ENCODE measurements at places on chromosomes 16 and 17.

DNA sequence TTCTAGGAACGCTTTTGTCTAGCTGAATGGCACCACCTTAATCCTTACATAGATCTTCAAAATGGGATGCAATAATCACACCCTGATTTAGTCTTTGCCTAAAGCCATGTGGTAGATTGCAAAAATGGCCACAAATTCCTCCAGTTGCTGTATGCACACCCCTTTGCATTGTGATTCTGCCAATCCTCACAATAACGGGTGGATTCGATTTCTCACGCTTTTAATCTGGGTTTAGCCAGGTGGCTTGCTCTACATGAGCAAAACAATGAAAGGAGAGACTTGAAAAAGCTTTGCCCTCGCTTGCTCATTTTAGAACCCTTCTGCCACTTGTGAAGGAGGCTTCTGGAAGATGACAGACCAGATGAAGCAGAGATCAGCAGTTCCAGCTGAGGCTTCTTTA, 50.3 kb upstream of the B4GALNT2 start:
- no peak for DNase-seq

DNA sequence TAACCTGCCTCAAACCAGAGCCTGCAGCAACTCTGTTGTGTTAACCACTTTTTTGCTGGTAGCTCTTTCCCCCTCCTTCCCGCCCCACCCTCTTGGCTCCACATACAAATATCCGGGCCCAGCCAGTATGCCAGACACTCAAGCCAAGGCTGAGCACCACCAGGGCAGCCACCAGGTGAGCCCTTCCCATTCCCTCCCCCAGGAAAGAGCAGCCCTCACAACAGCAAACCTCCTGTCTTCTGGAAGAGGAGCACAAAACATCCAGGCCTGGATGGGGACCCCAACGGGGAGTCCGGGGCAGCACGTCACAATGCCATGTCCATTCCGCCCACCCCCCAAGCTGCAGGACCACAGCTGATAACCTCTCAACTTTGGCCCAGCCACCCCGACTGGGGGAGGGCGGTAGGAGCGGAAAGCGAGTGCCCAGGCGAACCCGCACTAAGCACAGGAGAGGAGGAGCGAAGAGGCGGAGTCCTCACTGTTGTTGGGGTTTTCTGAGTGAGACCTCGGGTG, 757 bp downstream of the ORMDL3 start:
- no peak for DNase-seq

DNA sequence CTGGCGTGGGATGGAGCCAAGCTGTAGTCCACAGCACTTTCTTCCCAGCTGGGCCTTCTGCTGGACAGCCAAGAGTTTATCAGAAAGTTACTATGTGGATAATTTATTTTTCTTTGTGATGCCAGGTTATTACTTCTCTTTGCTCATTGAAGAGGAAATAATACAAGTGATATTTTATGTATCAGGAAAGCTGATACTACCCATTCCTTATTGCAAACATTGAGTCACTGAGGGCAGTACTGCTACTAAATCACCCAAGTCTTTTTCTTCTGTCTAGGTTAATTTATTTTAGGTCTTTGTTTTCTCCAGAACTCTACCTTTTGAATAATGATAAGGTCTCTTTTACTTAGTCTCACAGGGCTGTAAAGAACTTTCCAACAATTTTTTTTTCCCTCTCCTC, 8.3 kb downstream of the NUP93 start:
- no peak for DNase-seq

GRCh38 chr16:14454391-14454790, 175.7 kb downstream of the PARN start:
- DNase-seq: no peak

DNA sequence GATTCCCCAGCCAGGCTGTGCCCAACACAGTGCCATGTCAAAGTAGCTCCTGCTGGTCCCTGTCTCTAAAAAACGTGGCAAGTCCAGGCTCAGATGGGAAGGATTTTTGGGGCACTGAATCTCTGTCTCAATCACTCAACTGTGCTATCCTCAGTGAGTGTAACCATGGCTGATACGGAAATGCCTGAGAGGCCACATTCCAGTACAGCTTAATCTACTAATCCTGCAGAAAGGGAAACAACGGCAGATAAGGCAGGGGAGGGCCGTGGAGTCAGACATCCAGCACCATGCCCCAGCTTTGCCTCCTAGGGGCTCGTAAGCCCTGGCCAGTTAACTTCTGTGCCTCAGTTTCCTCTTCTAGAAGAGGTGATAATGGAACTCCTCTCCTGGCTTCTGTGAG, 251.7 kb downstream of the CPPED1 start:
- no peak for DNase-seq

GRCh38 chr16:17278988-17279387, 191.8 kb downstream of the XYLT1 start:
- no peak for DNase-seq

DNA sequence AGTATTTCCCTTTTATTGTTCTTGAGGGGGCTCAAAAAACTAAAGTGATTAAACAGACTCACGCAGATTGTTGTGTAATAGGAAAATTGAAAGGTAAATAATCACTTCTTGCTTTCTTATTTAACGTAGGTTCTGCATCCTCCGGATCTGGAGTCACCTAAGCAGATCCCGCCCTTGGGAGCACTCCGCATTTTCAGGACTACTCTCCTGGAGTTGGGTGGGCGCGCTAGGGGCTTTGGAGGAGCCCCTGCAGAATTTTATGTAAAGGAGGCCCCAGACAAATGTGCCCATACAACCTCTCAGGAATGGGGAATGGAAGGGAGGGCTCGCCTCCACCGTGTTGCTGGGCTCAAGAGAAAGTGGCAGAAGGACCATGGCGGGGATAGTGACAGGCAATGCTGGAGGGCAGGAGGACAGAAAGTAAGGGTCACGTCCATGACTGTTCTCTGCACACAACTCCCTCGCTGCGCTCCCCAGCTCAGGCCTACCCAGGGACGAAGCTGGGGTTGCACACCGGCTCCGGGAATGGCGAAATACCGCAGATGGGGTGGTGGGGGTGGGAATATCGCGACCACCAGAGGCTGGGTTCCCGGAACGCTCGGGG, 8.3 kb downstream of the MT2A start:
- no peak for DNase-seq

DNA sequence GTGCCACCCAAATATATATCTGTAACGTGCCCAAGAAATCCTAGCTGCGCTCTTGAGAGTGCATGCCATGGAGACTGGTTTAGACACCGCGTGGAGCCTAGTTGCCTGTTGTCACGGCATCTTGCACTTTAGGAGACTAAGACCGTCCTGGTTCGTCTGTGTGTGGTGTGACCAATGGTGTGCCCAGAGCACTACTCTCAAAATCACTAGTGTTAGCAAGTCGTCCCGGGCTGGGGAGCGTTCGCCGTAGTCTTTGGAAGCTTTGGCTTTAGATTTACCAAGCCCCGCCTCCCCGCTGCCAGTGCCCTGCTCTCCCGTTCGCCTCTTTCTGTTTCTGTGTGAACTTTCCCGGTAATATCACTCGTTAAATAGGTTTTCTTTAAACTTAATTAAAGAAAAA, 27.0 kb downstream of the CLUH start:
- DNase-seq: no peak

- no peak for DNase-seq
These were observed 44.6 kb downstream of the RMI2 start for GRCh38 chr16:11389631-11390565.

DNA sequence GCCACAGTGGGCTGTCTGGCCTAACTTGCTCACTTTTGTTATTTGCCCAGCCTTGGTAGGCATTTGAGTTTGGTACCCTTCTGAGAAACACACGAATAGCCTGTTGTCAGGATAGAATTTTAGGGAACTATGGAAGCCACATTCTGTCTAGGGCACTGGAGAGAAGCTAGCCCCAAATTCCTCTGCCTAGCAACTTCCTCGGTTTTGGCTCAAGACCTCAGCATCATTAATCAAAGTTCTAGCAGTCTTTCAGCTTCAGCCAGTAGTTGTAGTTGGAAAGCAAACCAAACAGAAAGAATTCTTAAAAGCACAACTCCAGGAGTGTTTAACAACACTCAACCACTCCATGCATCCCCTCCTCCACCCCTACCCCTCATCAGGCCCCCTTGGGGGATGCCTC, 572.1 kb upstream of the PSMD7 start:
- DNase-seq: no peak

DNA sequence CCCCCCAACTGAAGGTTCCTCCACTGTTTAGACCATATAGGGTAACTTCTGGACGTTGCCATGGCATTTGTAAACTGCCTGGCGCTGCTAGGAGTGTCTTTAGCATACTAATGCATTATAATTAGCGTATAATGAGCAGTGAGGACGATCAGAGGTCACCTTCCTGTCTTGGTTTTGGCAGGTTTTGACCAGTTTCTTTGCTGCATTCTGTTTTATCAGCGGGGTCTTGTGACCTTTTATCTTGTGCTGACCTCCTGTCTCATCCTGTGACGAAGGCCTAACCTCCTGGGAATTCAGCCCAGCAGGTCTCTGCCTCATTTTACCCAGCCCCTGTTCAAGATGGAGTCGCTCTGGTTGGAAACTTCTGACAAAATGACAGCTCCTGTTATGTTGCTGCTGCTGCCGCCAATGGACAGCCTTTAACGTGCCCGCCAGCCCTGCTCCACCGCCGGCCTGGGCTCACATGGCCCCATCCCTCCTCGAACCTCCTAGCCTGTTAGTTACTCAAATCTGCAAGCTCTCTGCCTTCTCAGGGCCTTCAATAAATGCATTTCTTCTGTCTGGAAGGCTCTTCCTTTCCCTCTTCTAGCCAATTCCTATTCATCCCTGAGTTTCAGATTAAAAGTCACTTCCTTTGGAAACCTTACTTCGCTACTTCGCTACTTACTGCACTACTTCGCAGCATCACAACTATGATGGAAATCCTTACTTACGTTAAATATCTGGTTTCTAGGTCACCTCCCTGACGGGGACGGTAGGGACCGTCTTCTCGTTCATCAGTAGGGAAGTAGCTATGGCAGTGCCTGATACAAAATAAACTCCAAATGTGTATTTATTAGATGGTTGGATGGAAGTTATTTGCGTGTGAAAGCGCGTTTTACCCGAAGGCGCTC, 640 bp upstream of the NAGLU start:
- no peak for DNase-seq

DNA sequence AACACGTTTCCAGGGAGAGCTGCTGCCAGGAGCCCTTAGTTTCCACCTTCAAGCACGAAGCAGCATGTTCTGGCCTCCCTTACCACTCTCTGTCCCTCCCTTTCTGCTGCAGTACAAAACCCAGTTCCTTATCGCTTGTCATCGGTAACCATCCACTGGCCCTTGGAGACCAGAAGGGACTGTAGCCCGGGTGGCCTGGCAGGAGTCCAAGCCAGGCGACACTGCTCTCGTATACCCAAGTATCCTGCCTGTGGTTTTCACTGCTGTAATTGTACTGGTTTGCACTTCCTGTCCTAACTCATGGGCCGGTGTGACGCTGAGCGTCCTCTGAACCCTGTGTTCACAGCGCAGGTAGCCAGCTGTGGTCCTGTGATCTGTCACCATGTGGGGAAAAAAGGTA, 81.1 kb downstream of the MAF start:
- no peak for DNase-seq

GRCh38 chr17:62791235-62791734, 16.8 kb downstream of the MARCHF10 start:
- no peak for DNase-seq

- no peak for DNase-seq
These were observed 61.0 kb upstream of the LGALS9 start for GRCh38 chr17:27569884-27570577.

- no peak for DNase-seq
These were observed 255.6 kb upstream of the HSBP1 start for GRCh38 chr16:83552228-83552627.

DNA sequence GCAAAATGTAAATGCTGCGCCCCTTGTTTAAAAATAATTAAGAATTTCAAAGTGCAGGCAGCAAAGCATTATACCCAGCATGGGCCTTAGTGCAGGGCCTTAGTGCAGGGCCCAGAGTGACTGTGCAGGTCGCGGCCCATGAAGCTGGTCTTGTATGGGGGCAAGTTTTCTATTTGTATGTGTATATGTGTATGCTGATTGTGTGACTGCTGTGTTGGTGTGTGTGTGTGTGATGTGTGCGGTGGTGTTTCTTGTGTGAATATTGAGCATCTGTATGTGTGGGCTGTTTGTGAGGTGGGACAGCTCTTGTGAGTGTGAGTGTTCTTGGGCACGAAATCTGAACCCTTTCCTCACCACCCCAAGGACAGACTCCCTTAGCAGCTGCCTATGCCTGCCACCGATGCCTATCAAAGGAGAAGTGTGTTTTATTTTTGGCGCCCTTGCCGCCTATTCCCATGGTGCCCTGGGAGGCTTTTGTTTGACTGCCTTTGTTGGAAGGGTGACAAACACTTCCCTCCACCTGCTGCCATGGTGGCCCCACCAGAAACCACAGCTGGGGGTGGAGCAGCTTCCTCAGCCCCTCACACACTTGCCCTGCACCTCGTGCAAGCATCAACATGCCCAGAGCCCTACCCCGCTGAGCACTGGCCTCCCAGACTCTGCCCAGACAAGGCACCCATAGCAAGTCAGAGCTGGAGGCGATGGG, 18.0 kb downstream of the CCR7 start:
- DNase-seq: peak; percentile 80

GRCh38 chr16:56460101-56460500, 8.7 kb downstream of the OGFOD1 start:
- DNase-seq: no peak

DNA sequence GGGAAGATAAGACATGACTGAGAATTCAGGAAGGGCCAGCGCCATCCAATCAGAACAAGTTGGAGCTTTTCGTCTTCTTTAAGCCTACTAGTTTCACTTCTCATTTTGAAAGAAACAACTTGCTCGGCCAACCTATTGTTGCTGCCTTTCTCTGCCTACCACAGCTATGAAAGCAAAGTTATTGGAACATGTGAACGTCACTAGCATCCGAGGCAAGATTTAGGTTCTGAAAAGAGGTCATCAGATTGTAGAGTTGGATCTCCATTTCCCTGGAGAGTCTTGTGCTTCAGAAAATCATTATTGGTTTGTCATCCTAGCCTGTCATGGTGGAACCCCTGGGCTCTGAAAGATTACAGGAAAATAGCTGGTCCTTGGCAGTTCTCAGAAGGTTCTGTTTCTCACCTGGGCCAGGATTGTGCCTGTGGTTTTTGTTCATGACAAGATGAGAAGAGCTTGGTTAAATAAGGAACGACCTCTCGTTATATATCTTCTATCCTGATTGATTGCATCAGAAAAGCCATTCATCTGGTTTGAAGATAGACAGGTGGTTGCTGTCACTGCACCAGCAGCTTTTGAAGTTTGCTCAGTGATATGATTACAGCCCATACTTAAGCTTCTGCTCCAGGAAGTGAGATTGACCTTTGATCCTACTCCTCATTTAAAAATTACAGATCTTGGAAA, 25.3 kb downstream of the CDH13 start:
- DNase-seq: no peak

DNA sequence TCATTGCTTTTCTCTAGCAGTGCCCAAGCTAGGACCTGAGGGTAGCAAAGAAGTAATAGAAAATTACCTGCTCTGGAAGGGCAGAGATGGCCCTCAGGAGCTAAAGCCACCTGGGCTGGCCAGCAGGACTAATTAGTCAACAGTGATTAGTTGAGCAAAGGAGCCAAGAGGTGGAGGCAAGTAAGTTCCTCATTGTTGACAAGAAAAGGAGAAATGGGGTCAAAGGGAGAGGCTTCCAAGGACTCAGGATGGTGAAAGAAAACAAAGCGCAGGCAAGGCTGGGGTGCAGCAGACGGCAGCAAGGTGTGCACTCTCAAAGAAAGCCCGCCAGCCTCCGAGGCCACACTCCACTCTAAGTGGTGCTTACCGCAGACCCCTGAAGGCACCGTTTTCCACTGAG, 44.6 kb downstream of the CMTM4 start:
- DNase-seq: no peak

- DNase-seq: no peak
These were observed 47.2 kb downstream of the ANKRD11 start for GRCh38 chr16:89442990-89443726.

- DNase-seq: no peak
These were observed 8.2 kb upstream of the PVALEF start for GRCh38 chr17:81156866-81157805.
